ENCODE measurements at places on chromosomes 5 and 9.
A peak's percentile ranks its signal among the peaks of the same experiment; 100 is the strongest.

DNA sequence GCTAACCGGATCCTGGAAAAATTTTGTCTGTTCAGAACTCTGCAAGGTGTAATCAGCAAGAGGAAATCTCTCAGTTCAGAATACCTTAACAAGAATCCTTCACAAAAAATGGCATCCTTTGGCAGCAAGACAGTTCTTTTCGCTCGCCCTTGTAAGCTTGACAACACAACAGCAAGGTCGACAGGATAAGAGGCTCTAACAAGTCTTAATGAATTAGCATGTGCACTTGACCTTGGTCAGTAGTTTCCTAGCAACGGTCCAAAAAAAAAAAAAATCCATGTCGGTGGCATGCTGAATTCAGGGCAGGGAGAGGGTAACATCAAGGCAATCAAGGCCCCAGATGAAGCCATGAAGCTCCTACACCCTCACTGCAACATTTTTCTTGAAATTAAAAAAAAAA, 172.8 kb downstream of the APBA1 start:
- peaks cover 9% of the 10 kb centered on the region for H3K4me1 ChIP-seq
- H3K36me3 ChIP-seq = no peaks in the 10 kb centered on the region
- H3K27me3 ChIP-seq = no peaks in the 10 kb centered on the region
- H3K4me3 ChIP-seq = no peak overlapping the region

DNA sequence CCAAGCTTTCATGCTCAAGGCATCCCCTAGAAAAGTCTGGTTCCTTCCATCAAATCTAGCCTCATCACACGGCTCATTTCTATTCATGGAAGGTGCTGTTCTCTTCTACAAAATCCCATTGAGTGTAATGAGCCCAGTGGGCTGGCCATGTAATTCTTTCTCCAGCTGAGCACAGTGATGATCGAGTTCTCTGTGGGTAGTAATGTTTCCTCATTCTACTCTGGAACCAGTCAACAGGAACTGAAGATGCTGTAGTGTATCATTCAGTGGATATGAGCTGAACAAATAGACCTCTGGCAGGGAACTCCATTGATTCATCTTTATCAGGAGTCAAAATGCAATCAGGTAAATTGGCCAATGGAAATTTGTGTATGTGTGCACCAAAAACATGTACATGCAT, 149.2 kb downstream of the LRRC70 start:
- H3K4me1 ChIP-seq = no peaks in the 10 kb centered on the region
- no peaks in the 10 kb centered on the region for H3K36me3 ChIP-seq
- H3K4me3 ChIP-seq = no peak overlapping the region
- H3K27me3 ChIP-seq = no peaks in the 10 kb centered on the region

DNA sequence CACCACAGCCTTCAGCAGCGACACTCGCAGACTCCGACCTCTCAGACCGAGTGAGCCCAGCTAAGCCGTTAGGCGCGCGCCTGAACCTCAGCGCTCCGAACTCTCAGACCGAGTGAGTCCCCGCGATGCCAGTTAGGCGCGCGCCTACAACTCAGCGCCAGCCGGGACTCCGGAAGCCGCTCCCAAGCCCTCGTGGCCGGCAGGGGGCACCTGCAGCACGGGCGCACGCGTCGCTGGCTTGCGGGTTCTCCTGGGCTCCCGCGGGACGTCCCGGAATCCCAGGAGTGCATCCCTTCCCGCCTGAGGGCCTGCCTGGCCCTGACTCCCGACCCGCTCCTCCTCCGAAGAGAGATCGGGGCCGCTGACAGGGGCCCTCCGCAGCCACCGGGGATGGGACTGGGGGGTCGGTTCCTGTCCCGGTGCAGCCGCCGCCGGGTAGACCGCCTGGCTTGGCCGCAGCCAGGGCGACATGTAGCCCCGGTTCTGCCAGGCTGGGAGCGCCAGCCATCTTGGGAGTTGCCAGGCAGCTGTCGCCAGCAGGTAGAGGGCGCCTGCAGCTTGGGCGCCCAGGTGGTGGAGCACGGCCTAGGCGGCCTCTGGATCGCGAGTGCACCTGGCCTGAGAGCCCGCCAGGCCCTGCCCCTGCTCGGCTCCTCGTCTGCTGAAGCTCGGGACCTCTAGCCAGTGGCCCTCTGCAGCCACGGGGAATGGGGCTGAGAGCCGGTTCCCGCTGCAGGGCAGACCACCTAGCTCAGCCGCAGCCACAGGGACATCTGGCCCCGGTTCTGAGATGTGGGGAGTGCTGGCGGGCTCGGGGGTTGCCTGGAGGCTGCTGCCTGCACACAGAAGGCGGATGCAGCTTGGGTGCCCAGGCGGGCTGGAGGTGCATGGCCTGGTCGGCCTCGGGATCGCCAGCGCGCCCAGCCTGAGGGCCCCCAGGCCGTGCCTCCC, at the start of gene ANKRD18A:
Gene ANKRD18A (minus strand): TSS at position 114 of the 951 bp plus-strand sequence. CDS start 311 bp downstream, outside the sequence.
- H3K27me3 ChIP-seq = peaks cover 56% of the 10 kb centered on the region
- peak within 1 kb of the TSS; percentile 61 for H3K4me3 ChIP-seq
- DNase-seq = peak; percentile 80

DNA sequence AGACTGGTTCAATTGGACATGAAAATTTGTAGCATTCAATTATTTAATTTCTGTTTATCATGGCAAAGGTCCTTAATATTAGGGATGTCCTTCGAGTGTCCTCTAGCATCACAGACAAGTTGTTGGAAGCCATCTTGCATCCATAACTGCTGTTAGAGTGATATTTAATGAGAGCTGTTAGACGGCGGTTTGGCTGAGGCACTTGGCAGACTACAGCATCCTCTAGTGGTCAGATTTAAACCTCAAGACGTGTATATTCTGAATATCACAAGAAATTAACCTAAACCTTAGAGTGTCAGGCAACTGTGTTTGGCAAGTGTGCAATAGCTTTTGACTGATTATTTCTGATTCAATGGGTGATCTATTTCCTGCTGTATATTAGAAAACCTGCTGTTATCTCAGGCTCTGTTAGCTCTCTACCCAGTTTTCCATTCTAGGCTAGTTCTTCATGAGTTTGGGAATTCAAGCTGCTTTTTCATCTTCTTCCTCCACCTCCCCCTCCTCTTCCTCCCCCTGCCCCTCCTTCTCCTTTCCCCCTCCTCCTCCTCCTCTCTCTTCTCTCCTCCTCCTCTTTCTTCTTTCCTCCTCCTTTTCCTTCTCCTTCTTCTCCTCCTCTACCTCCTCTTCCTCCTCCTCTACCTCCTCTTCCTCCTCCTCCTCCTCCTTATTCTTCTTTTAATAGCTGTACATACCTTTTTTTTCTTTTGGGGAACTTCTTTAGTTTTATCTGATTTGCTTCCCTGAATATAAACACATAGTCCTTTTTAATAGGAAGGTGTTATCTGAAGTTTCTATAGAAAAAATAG, 8.6 kb downstream of the SPINK1 start:
- no peak overlapping the region for H3K27ac ChIP-seq
- H3K4me1 ChIP-seq = no peaks in the 10 kb centered on the region
- DNase-seq = peak; percentile 70
- H3K4me3 ChIP-seq = no peak overlapping the region
- peaks cover 34% of the 10 kb centered on the region for H3K27me3 ChIP-seq
- no peaks in the 10 kb centered on the region for H3K36me3 ChIP-seq

DNA sequence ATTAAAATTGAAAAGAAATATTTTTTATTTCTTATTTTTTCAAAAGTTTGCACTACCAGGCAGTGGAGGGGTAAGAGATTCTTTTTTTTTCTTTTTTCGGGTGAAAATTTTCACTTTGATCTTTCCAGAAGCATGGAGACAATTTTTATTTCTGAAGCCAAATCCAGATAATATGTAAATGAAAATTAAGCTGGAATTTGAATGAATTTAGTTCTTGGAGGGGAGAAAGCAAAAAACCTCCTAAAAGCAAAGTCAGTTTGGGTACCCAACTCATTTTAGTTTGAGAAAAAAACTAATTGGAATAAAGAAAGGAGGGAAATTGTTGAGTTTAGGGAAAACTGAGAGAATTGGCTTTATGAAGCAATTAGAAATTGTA, 872 bp downstream of the ZNF618 start:
- peak overlapping the region; percentile 78 for H3K4me3 ChIP-seq
- DNase-seq = no peak
- H3K27ac ChIP-seq = no peak overlapping the region
- H3K27me3 ChIP-seq = no peaks in the 10 kb centered on the region
- no peaks in the 10 kb centered on the region for H3K36me3 ChIP-seq

- no peaks in the 10 kb centered on the region for H3K27me3 ChIP-seq
- H3K4me3 ChIP-seq = peak overlapping the region; percentile 84
- H3K36me3 ChIP-seq = no peaks in the 10 kb centered on the region
- DNase-seq = peak; percentile 50
- H3K4me1 ChIP-seq = peaks cover 31% of the 10 kb centered on the region
- H3K27ac ChIP-seq = peak overlapping the region; percentile 91
Measured at GRCh38 chr5:140108093-140109017, 5.6 kb upstream of the PURA start.

DNA sequence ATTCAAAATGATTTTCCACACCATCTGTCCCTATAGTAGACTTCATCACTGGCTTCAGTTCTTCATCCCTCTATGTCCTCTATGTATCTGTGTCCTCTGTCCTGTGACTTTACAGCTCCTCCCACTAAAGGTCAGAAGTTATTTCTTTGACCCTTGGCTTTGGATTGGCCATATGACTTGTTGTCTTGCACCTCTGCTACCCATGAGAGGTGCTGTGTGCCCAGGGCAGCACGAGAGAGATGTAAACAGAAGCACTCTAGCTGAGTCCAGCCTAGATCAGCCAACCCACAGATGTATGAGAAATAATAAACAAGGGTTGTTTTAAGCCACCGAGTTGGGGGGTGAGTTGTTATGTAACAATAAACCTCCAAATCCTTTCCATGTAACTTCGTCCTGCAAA, 63.4 kb upstream of the ENTREP1 start:
- no peak overlapping the region for H3K4me3 ChIP-seq
- no peaks in the 10 kb centered on the region for H3K36me3 ChIP-seq
- no peaks in the 10 kb centered on the region for H3K27me3 ChIP-seq
- DNase-seq = no peak
- H3K4me1 ChIP-seq = no peaks in the 10 kb centered on the region
- no peak overlapping the region for H3K27ac ChIP-seq

Measured in GM23248 (cell line).